IgD-negative memory B cell (primary cell): ENCODE measurements at places on chromosomes 1 and 21. TPM values are rescaled to one million over a fixed set of nuclear protein-coding genes. Genes with fewer than 3 reads are reported as not detected.

PGD gene
- 44.8 TPM for polyA plus RNA-seq

CYP4A22 gene
- not detected for polyA plus RNA-seq

ALX3 gene
- not detected for polyA plus RNA-seq

DMBX1 gene
- polyA plus RNA-seq, result not detected

ETV3L gene
- not detected for polyA plus RNA-seq

PLA2G2D gene
- polyA plus RNA-seq, result 10.1 TPM

AK2 gene
- 112 TPM for polyA plus RNA-seq

TESK2 gene
- 19.2 TPM for polyA plus RNA-seq

PDE9A gene
- not detected for polyA plus RNA-seq

TMEM52 gene
- polyA plus RNA-seq, result not detected

TAS1R1 gene
- polyA plus RNA-seq, result not detected

GNPAT gene
- 40.1 TPM for polyA plus RNA-seq
